ENCODE measurements at places on chromosomes 11 and 22. TPM values are rescaled to one million over a fixed set of nuclear protein-coding genes. Genes with fewer than 3 reads are reported as not detected.

The CRYBB2 gene
- total RNA-seq: not detected

DNA sequence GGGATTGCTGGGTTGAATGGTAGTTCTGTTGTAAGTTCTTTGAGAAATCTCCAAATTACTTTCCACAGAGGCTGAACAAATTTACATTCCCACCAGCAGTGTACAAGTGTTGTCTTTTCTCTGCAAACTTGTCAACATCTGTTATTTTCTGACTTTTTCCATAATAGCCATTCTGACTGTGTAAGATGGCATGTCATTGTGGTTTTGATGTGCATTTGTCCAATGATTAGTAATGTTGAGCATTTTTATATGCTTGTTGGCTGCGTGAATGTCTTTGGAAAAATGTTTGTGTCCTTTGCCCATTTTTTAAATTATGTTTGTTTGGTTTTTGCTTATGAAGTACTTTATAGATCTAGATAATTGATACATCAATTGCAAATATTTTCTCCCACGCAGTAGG lies 1025.0 kb downstream of the JRKL start:
- H3K27me3 ChIP-seq: no peaks in the 10 kb centered on the region
- H3K4me3 ChIP-seq: no peak overlapping the region
- no peaks in the 10 kb centered on the region for H3K4me1 ChIP-seq
- no peak for DNase-seq

DNA sequence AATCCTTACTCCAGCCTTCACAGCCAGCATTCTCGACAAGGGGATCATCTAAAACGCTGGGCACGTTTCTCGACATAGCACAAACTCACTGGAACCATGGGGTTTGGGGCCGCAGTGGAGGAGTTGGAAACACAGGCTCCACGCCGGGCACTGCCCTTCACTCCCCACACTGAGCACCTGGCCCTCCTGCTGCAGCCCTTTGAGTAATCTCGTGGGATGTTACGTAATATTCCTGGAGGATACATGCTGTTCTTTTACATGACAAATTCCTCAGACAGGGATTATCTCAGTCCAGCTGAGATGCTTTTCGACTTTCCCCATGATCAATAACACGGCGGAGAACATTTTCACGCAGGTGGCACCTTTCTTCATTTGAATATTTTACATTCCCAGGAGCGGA lies 408.0 kb downstream of the SHANK2 start:
- H3K27me3 ChIP-seq: no peaks in the 10 kb centered on the region
- DNase-seq: peak; percentile 6
- no peak overlapping the region for H3K27ac ChIP-seq
- no peak overlapping the region for H3K4me3 ChIP-seq
- no peaks in the 10 kb centered on the region for H3K36me3 ChIP-seq
- H3K4me1 ChIP-seq: no peaks in the 10 kb centered on the region

The TTLL1 gene
- total RNA-seq: 20.0 TPM

The NLRP14 gene
- total RNA-seq: under 0.01 TPM

DNA sequence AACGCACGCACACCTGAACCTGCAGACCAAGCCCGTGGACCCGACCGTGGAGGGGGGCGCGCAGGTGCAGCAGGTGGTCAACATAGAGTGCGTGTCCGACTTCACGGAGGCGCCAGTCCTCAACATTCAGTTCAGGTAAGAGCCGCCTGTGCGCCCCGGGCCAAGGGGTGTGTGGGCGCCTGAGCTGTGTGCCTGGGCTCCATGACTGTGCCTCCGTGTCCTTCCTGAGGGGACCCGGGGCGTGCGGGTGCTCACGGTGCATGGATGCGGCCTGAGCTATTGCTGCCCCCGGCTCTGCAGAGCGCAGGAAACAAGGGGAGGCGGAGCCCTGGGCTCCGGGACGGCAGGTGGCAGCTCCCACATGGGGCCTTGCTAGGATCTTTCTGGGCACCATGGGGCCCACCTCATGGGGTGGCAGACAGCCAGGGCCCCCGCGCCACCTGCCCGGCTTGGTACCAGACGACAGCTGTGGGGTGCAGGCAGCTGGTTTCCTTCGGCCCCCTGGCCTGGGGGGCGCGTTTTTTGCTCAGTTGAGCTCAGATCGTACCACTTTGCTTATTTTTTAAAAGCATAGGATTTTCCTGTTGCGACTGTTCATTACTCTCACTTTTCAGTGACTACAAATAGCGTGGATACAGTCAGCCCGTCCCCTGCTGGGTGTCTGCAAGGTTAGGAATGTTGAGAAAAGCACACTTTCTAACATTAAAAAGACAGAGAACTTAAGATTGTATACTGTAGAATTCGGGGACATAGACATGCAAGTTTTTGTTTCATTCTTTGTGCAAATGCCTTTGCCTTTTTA lies 28.3 kb downstream of the MUC6 start:
- peaks cover 41% of the 10 kb centered on the region for H3K36me3 ChIP-seq
- H3K4me3 ChIP-seq: no peak overlapping the region
- no peaks in the 10 kb centered on the region for H3K4me1 ChIP-seq
- no peaks in the 10 kb centered on the region for H3K27me3 ChIP-seq
- DNase-seq: no peak
- no peak overlapping the region for H3K27ac ChIP-seq

- DNase-seq: peak; percentile 94
- no peaks in the 10 kb centered on the region for H3K4me1 ChIP-seq
- H3K4me3 ChIP-seq: no peak overlapping the region
- no peaks in the 10 kb centered on the region for H3K36me3 ChIP-seq
- no peak overlapping the region for H3K27ac ChIP-seq
Measured at GRCh38 chr22:48574776-48575617, 1252.7 kb downstream of the BRD1 start.

The MYO18B gene
- not detected for total RNA-seq

DNA sequence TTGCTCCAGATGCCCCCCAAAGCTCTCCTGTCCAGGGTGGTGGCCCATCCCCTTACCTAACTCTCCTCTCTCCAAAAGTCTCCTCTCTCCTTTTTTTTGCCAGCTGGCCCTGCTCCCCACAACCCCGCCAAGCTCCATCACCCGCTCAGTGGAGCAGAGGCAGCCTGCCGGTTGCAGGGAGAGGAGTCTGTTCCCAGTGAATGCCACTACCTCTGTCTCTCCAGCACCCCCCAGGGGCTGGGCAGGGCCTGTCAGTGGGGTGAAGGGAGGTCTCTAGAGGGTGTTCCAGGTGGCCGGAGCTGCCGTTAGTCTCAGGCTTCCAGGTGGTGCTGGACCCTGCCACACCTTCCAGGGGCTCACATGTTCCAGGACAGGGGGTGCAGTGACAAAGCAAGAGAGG lies 387.0 kb downstream of the CTTN start:
- H3K27me3 ChIP-seq: no peaks in the 10 kb centered on the region
- H3K4me3 ChIP-seq: no peak overlapping the region
- peaks cover 14% of the 10 kb centered on the region for H3K4me1 ChIP-seq
- H3K36me3 ChIP-seq: no peaks in the 10 kb centered on the region
- H3K27ac ChIP-seq: no peak overlapping the region
- DNase-seq: no peak

DNA sequence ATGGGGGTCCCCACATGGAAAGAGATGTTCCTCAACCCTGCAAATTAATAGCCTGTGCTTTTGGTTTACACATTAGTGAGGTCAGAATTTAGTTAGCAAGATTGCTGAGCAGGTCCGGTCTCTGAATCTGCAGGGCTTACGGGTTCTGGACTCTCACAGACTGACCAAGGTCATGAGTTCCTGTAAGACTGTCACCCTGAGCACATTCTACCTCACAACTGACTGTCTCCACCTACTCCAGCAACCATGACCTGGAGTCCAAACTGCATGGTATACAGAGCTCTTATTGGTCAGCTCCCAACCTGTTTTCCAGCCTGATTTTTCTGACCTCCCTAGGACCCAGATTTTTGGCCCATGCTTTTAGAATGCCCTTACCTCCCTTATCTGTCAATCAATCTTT lies 28.2 kb downstream of the DKK3 start:
- peaks cover 70% of the 10 kb centered on the region for H3K4me1 ChIP-seq
- peak overlapping the region; percentile 78 for H3K27ac ChIP-seq
- no peak for DNase-seq

The APOA4 gene
- total RNA-seq: not detected

GRCh38 chr11:90208857-90209256 lies 14.0 kb downstream of the CHORDC1 start:
- H3K36me3 ChIP-seq: peaks cover 39% of the 10 kb centered on the region
- H3K27ac ChIP-seq: no peak overlapping the region
- no peak for DNase-seq
- peaks cover 3% of the 10 kb centered on the region for H3K4me1 ChIP-seq

The TECTA gene
- total RNA-seq: 0.72 TPM

The SMIM35 gene
- not detected for total RNA-seq

DNA sequence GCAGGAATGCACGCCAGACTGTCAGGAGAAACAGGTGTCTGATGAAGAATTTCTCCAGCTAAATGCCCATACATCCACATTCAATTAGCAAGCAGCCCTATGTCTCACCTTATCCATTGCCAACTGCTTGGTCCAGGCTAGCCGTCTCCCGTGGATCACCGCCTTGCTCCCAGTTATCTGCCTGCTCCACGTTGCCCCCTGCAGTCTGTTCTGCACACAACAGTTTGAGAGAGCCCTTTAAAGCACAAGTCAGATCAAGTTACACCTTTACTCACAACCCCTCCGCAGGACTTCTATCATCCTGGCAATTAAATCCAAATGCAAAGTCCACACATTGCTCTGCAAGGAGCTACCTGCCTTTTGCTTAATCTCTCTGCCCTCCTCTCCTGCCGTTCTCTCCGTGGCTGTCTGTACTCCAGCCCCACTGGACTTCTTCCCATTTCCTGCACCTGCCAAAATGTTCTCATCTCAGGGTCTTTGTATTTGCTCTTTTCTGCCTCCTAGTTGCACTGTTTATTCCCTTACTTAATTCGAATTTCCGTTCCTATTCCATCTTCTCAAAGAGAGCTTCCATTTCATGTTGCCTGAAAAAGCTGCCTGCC lies 185.3 kb upstream of the LARGE1 start:
- H3K36me3 ChIP-seq: no peaks in the 10 kb centered on the region
- DNase-seq: no peak
- H3K27me3 ChIP-seq: no peaks in the 10 kb centered on the region
- H3K4me1 ChIP-seq: no peaks in the 10 kb centered on the region

- H3K36me3 ChIP-seq: no peaks in the 10 kb centered on the region
- no peak overlapping the region for H3K27ac ChIP-seq
- no peaks in the 10 kb centered on the region for H3K27me3 ChIP-seq
- H3K4me3 ChIP-seq: no peak overlapping the region
Measured at GRCh38 chr11:16148301-16148931, 207.9 kb downstream of the SOX6 start.

The RFPL2 gene
- total RNA-seq: not detected

DNA sequence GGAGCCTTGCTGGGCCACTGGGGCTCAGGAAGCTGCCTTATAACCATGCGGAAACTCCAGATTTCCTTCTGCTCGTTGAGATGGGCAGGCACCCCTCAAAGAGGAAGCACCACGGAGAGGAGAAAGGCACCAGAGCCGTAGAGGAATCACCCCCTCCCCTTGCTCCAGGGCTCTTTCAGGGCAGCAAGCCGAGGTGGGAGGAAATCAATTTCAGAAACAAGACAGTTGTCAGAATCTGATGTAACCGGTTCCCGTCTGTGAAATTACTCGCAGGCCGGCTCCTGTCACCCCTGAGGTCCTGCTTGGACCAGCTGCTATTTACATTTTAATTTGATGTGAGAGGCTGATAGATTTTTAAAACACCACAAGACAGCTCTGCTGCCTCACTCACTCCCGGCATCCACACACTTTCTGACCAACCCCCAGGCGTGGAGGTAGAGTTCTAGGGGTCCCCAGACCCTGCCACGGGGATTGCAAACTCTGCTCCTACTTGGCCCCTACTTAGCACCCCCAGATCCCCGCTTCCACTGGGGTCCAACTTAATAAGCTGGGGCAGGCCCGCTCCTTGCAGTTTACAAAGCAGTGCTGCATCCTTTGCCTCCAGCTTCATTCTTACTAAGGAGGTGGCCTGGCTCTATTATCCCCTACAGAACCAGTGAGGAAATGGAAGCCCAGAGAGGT lies 162.5 kb downstream of the CEP164 start:
- peak; percentile 13 for DNase-seq
- H3K4me3 ChIP-seq: no peak overlapping the region
- no peaks in the 10 kb centered on the region for H3K4me1 ChIP-seq
- H3K36me3 ChIP-seq: no peaks in the 10 kb centered on the region

GRCh38 chr22:37636186-37636948 lies 3.1 kb upstream of the SH3BP1 start:
- DNase-seq: peak; percentile 83
- H3K36me3 ChIP-seq: peaks cover 8% of the 10 kb centered on the region
- H3K4me3 ChIP-seq: no peak overlapping the region
- no peak overlapping the region for H3K27ac ChIP-seq
- no peaks in the 10 kb centered on the region for H3K27me3 ChIP-seq
- peaks cover 31% of the 10 kb centered on the region for H3K4me1 ChIP-seq

DNA sequence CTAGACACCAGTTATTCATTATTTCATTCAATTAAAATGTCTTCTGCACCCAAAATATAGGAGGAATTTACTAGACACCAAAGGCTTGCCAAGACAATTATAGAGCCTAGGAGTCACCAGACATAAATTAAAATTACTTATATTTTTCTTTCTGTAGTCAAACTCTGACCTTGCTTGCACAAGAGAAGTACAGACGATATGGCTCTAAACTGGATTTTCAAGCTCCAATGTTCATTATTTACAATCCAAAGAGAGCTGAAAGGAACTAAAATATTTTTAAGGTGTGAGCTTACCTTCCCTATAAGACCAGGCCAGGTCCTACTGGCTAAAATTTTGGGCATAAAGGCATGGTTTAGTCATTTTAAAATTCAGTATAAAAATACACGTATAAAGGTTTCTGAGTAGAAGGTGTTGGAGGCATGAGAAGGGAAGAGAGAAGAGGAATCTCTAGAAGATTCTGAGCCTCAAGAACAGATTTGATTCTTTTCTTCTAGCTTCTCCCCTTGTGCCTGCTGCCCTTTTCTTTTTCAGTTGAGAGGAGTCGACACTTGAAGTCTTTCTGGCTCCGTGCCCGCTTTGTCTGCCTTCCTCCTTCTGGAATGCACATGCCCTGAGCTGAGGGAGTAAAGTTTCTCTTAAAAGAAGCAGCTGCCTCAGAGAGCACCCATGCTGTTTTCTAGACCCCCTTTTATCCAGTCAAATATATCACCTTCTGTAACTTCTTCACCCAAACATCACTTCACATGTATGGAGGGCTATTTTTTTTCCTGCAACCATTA lies 13.5 kb downstream of the C11orf97 start:
- H3K4me3 ChIP-seq: no peak overlapping the region
- no peak for DNase-seq
- H3K27ac ChIP-seq: no peak overlapping the region

The OR4A5 gene
- total RNA-seq: not detected

DNA sequence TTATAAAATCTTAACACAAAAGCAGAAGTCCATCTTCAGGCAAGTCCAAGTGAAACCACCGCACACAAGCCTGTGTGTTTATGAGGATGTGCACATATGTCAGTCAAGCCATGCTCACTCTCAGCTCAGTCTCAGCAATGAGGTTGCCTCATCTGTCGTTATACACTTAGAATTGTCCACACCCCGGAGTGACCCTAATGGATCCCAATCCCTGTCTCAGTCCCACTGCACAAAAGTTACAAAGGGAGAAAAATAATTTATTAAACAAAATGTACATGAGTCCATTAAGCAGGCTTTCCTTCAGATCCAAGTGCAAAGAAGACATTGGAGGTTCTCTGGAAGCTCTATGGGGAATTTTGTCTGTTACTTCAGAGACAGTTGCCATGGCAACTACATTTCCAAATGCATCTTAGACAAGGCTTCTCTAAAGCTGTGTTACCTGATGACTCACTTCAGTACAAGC lies 24.4 kb downstream of the OR8B12 start:
- no peak overlapping the region for H3K27ac ChIP-seq
- no peak overlapping the region for H3K4me3 ChIP-seq
- no peak for DNase-seq
- H3K27me3 ChIP-seq: no peaks in the 10 kb centered on the region

Measured in osteoblast (primary cell).